ENCODE measurements at places on chromosomes 13 and 19. TPM values are rescaled to one million over a fixed set of nuclear protein-coding genes. Genes with fewer than 3 reads are reported as not detected.

Gene CEACAM4
- not detected for total RNA-seq

Gene HCN2
- 0.52 TPM for total RNA-seq

Gene FCGBP
- total RNA-seq: 2.5 TPM

Gene NEK5
- not detected for total RNA-seq

Gene ZNF813
- 3.4 TPM for total RNA-seq

Gene LNX2
- total RNA-seq: 5.4 TPM

Gene ZNF208
- total RNA-seq: 0.05 TPM

Gene FPR1
- total RNA-seq: not detected

Gene WDR62
- 22.5 TPM for total RNA-seq

Gene CTXN1
- total RNA-seq: 0.50 TPM

Gene TSEN34
- total RNA-seq: 16.8 TPM

Gene KANK2
- total RNA-seq: 6.5 TPM

Gene LYL1
- 5.6 TPM for total RNA-seq

Gene TPTE2
- total RNA-seq: not detected

Gene ZNF358
- 5.3 TPM for total RNA-seq

Gene FCAR
- not detected for total RNA-seq

Gene UBA52
- 1,579 TPM for total RNA-seq

All from activated T-helper 2 cell treated with anti-CD3 and anti-CD28 coated beads, Interferon-gamma antibody, Interleukin-2, Interleukin-4, amounts not matched to agents 10 μg/mL and 5 μg/mL and 100 μg/mL, durations not matched to agents 14 hours and 24 hours and 36 hours (primary cell).